ENCODE measurements at places on chromosomes 5 and 9.

GRCh38 chr5:170273968-170274710 lies 23.4 kb downstream of the LCP2 start:
- DNase-seq: peak; percentile 7

DNA sequence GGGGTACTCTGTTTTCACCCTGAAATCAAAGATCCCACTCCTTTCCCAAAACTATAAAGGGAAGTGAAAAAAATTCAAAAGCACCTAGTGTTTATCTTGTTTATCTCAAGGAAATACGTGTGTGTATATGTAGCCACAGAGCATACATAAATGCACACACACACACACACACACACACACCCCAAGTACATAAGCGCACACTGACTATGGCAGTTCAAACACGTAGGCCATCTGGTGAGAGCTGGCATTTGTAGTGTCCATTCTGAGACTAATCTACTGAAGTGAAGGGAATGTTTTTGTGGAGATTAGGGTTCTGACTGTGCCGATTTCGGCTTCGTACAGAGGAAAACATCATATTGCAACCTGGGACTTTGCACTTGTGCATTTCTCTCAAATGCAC lies 451.7 kb downstream of the BNC2 start:
- no peak for DNase-seq

DNA sequence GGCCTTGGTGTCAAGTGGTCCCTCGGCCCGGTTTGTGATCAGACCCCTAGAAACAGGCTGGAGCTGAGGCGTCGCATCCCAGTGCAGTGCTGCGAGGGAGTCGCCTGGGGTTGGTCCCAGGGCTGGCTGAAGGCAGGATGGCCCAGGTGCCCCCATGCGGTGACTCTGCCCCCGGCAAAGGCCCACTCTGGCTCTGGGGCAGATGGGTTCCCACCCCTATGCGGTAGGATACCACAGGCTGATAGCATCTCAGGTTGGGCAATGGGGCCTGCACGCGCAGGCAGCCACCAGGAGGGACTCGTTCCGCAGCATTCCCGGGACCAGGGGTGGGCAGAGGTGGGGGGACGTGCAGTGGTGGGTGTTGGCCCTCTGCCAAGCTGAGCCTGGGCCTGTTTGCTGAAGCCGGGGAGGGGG lies 86.0 kb downstream of the RXRA start:
- no peak for DNase-seq

- DNase-seq: no peak
Measured at GRCh38 chr5:124713595-124713994, 32.8 kb downstream of the ZNF608 start.

DNA sequence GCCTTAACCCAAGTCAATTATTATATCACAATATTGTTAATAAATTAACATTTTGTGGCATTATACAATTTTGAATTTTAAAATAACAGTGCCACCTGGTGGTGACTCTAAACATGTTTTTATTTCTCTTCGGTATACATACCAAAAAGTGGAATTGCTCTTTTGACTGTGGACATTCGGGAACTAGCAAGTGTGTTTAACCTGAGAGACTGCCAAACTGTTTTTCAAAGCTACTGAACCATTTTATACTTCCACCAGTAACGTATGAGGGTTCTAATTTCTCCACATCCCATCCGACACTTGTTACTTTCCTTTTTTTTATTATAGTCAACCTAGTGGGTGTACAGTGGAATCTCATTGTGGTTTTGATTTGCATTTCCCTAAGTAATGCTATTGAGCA lies 18.3 kb upstream of the HSDL2 start:
- no peak for DNase-seq

DNA sequence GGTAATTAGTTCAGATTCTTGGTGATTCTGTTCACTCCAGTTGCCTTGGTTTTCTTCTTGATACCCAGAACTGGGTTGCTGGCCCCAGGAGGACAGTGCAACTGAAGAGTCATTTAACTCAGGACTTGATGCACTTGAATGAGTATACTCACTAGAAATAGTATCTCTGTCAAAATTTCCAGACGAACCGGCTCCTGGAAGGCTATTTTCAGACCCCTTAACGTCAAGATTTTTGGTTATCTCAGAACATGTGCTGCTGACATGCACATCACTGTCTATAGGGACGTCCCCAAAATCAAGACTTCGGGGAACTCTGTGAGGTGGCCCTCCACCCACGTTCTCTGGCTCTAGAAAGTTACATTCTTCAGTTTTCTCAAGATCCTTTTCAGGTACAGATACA lies 56.7 kb upstream of the PCA3 start:
- no peak for DNase-seq

DNA sequence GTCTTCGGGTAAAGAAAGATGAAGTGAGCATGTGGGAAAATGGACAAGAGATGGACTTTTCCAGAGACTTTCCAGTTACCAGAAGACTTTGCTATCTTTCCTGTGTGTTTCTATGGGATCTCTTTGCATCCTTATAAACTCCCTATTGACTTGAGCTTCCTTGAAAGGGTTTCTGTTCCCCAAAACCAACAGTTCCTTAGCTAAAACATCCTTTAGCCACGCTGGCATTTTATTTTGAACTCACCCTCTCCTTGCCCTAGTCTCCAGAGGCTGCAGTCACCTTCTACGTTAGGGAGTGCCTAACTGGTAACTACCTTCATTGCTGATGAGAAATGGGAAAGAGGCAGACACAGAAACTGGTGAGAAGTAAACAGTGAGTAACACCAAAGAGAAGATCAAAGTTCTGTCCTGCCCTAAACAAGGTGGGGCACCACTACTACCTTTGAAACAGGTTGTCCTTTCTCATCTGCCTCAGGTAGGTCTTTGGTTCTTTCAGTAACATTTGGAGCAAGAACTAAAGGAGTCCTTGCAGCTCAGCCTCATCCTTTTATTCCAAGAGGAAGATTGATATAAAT lies 402.9 kb downstream of the ENC1 start:
- no peak for DNase-seq

- no peak for DNase-seq
Measured at GRCh38 chr9:2923766-2924379, 80.0 kb upstream of the PUM3 start.

DNA sequence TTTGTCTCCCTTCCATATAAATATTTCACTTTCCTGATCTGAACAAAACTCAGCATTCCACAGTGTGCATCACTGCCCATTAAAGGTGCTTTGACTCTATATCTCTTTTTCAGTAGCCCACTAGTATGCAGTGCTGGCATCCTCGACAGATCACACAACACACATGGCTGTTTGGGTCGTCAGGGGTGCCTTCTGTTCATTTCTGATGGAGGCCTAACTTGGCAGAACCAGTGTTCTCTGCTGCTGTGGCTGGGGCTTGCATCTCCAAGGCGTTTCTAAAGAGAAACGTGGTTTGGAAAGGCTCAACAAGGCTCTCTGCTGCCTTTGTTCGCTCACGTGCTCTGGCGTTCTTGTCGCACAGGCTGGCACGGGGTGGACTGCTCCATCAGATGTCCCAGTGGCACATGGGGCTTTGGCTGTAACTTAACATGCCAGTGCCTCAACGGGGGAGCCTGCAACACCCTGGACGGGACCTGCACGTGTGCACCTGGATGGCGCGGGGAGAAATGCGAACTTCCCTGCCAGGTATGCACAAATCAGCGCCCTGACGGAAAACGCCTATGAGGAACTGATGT lies 97.7 kb upstream of the PRRC1 start:
- no peak for DNase-seq

DNA sequence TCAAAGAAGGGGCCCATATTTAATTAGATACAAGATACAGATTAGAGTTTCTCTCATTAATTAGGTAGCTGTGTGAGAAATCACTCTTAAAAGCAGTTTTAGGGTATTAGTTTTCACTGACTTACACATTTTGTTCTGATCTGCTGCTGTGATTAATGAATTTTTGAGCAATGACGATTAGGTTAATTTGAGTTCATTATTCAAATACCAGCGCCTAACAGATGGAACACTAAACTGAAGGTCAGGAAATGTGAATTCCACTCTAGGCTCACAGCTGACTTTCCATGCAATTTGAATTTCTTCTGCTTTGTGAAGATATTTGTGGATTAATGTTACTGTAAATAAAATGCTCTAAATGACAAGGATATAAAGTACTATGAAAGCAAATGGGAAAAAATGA lies 380.6 kb downstream of the ADGRV1 start:
- DNase-seq: no peak

GRCh38 chr9:134271338-134272301 lies 54.6 kb upstream of the RXRA start:
- no peak for DNase-seq

DNA sequence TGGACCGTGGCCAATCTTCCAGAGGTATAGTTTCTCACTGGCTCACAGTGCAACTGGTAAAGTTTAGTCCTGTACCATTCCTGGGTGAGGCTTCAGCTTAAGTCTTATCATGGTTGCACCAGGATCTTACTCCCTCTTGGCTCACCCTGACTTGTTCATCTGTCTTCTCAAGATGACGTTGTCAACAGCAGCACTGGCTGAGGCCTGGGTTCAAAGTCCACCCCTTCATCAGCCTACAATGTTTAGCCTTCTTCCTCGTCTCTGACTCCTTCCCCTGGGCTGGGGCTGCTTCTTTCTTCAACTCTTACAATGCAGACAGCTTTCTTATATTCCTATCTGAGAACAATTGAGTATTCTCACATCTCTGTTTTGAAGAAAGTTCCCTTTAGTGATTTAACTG lies 311.1 kb upstream of the CLINT1 start:
- no peak for DNase-seq

- no peak for DNase-seq
Measured at GRCh38 chr5:7742241-7742656, 108.7 kb downstream of the CFAP90 start.

DNA sequence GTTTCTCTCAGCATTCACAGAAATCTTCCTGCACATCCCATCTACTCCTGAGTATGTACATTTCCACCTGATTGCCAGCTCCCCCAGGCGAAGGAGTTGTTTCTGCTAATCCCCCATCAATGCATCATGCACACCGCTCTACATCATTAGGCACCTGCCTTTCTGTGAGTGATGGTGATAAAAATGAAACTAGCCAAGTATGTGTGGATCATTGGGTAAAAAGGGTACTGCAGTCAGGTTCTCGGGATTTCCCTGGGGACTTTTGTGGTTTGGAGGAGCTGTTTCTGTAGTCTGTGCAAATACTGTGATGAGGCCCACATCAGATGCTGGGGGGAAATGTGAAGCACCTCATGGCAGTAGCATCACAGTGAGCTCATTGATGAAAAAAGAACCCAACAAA lies 30.4 kb downstream of the CAMK4 start:
- no peak for DNase-seq

GRCh38 chr5:139774980-139775661 lies 20.5 kb upstream of the PSD2 start:
- DNase-seq: peak; percentile 66

GRCh38 chr9:96553070-96553469 lies 66.6 kb downstream of the CDC14B start:
- no peak for DNase-seq

- no peak for DNase-seq
Measured at GRCh38 chr9:81787747-81788632, 98.6 kb upstream of the TLE1 start.

GRCh38 chr5:178370102-178370501 lies 137.5 kb upstream of the PHYKPL start:
- DNase-seq: no peak

DNA sequence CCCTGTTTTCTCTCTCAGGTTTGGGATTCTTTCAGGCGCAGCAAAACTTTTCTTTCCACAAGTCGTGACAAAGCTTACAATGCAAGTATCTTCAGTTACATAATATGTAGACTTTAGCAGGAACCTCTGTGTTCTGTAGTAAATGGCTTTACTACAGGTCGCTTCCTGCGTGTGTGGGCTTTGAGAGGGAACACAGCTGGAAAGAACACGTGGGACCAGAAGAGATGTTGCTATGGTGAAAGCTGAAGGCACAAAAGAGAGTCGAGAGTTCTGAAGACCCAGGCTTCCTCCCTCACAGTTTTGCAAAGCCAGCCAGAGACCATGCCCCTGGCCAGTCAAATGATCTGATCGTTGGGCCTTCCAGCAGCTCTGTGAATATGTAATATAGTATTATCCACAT lies 4.0 kb downstream of the ANKRD55 start:
- DNase-seq: no peak

- no peak for DNase-seq
Measured at GRCh38 chr5:178488696-178489095, 101.5 kb downstream of the COL23A1 start.

- DNase-seq: no peak
Measured at GRCh38 chr5:62585306-62585705, 6.7 kb downstream of the LRRC70 start.

GRCh38 chr5:33808699-33809098 lies 83.1 kb downstream of the ADAMTS12 start:
- no peak for DNase-seq

GRCh38 chr5:178205749-178206047 lies 1.4 kb downstream of the HNRNPAB start:
- DNase-seq: no peak

DNA sequence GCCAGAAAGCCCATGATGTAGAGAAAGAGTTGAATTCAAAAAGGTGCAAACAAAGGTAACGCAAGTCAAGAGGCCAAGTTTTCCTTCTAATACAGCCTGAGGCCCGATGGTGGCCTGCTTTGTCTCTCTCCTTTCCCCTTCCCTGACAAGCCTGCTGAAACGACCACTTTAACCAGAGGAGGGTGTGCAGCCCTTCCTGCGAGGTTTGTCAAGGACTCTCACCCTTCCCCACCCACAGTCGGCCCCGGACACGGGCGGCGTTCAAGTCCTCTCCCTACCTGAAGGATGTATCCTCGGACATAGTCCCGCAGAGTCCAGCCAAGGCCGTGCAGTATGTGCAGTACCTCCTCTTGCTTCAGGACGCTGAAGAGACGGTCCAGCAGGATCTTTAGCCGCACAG lies 318.2 kb downstream of the BNC2 start:
- DNase-seq: no peak

DNA sequence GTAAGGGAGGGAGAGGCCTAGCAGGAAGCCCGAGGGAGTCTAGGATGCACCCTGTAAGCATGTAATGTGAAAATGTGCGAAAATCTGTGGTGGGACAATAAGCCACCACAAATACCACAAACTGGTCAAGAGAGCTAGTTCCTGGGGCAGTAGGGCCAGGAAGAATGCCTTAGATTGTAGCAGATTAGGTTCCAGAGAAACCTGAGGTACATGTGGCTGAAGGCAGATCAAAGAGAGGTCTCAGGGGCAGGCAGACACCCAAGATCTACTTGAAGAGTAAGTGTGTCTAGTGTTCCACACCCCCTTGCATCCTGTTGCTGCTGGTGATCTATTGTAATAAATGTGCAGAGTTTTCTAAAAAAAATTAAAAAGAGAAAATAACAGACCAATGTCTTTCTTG lies 1677.3 kb upstream of the CDH6 start:
- no peak for DNase-seq

GRCh38 chr5:142697356-142698255 lies 11.7 kb upstream of the FGF1 start:
- DNase-seq: no peak

- no peak for DNase-seq
Measured at GRCh38 chr9:33719581-33720374, 75.6 kb upstream of the PRSS3 start.

- DNase-seq: no peak
Measured at GRCh38 chr9:75911390-75911789, 20.9 kb downstream of the PCSK5 start.
